Stimulated activated CD8-positive, alpha-beta memory T cell treated with anti-CD3 and anti-CD28 coated beads, Interleukin-4, amount 100 ng/mL, for 1 hour (primary cell): ENCODE measurements at places on chromosomes 3 and 15.

- DNase-seq, result no peak
Measured at GRCh38 chr3:76990606-76991005, 49.3 kb upstream of the ROBO2 start.

- DNase-seq, result no peak
Measured at GRCh38 chr3:151971814-151972579, 98.6 kb downstream of the SUCNR1 start.

GRCh38 chr3:42699511-42699971, 3.1 kb downstream of the HHATL start:
- no peak for DNase-seq

- DNase-seq, result no peak
Measured at GRCh38 chr3:160291290-160291908, 66.2 kb downstream of the C3orf80 start.

DNA sequence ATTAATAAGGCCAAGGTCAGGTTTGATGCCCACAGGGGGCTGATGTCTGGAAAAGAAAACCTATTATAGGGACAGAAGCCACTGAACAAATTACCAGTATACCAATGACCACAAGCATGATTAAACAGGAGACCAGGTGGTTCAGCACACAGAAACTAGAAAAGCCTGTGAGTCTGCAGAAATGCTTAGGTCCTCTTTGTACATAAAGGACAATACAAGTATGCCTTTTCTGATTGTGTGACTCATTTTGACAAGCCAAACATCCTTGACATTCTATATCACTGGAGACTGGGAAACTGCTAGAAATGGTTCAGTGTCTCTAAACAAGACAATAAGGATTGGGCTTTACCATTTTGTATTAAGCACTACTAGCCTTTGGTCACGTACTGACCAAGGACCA, 113.2 kb upstream of the MYO5C start:
- no peak for DNase-seq

DNA sequence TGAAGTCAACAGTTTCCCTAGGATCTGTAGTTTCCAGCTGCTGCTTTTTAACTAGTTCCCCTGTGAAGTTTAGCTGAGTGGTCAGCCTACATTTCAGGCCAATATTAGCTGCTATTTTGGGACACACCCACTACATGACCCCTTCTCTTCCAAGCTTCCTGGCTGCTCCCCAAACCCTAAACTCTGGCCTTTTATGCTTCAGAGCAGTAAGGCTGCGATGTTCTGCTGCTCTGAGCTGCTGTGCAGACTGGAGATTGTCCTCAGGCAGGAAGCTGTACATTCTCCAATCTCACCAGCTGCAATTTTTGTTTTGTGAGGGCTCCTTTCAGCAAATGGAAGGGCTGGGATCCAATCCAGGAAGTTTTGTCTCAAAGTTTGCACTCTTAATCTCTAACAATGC, 48.0 kb upstream of the WDR72 start:
- no peak for DNase-seq

DNA sequence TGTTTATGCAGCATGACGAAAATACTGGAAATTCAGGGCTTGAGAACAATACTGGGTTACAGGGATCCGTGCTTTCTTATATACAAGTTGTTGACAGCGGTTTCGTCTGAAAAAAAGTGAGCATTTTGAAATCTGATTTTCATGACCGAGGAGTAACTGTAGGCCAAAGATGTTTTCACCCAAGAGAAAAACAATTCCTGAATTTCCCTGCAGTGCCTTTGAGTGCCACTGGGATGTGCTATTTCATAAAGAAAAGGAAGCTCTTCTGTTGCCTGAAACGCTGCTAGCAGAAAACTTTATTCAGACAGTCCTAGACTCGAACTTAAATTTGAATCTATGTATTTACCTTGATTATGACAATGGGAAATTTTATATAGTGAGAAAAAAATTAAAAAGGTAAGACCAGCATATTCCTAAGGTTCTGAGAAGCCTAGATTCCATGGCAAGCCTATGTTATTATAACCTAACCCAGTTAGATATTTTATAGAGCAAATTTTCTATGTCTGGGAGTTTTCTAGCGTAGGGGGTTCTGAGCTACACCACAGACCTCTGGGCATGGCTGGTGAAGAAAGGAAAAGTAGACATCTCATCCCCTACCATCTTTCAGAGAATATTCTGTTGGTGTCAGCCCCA, 30.2 kb downstream of the KCNAB1 start:
- DNase-seq, result no peak

DNA sequence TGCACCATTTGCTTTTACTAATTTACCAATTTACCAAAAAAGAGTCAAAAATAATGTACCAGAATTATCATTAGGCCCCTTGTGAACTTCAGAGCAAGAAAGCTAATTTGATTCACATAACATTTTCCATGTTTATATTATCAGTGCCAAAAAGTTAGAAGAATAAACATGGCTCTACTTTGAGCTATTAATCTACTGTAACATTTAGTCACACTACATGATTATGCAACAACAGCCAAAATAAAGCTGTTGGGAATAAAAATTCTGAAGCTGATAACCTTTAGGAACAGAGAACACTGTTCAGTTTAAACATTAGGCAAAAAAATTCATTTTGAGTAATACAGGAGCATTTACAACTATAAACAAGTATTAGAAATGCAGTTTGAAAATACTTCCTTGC, 63.6 kb downstream of the PROS1 start:
- no peak for DNase-seq

DNA sequence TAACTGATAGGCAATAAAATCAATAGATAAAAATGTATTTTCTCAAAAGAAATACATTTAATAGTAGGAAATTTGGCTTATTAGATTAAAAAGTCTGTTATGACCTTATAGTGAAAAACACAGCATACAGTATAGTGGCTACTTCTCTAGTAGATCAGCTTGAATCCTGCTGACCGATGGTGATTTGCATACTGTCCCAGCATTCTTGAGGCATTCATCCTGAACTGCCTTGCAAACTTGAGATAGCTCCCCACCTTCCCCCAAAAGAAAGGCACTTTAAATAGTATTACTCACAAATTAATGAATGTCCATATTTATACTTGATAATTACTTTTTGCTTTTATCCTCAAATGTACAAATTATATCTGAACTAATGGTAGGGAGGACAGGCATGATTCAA, 6.7 kb downstream of the CHMP2B start:
- DNase-seq, result no peak

DNA sequence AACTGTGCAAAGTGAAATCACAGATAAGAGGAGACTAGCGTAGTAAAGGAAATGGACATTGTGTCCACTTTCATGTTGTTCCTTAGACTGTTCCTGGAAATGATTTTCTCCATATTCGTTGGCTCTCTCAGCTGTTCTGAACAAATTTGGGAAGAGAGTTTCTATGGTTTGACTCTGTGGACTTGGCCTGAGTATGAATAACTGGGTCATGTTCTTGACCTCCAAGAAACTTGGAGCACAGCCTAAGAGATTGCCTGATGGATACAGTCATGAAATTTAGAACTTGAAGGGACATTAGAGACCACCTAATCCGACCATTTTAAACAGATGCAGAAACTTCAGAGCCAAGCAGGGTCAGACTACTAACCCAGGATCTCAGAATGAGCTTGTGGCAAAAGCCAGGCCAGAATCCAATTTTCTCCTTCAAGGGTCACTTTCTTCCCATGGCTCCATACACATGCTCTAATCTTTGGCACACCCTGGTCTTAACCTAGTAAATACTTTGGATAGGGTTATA, 430.4 kb downstream of the RBMS3 start:
- no peak for DNase-seq

DNA sequence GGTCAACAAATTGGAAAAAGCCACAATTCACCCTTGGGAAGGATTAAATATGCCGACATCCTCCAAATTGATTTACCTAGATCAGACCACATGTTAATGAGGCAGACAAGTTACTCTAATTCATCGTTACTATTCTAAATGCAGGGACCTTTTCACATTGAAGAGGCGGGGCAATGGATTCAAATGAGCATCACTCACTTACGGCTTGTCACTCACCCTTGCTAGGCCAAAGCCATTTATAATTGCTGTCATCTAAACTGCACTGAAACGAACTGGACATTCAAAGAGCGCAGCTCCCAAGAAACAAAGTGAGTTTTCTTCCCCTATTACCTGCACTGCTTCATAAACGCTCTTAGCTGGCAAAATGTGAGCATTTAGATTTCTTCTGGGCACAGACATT, 313.9 kb downstream of the WDR72 start:
- DNase-seq, result no peak

GRCh38 chr15:98035577-98036010, 75.1 kb downstream of the ARRDC4 start:
- no peak for DNase-seq

DNA sequence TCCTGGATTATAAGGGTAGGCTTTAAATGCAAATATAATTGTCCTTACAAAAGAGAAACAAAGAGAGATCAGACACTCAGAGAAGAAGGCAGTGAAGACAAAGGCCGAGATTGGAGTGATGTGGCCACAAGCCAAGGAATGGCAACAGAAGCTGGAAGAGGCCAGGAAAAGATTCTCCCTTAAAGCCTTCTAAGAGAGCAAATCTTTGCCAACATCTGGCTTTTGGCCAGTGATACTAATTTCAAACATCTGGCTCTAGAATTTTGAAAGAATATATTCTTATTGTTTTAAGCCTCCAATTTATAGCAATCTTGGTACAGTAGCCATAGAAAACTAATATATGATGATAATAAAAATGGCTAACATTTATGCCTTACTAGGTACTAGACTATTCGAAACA, 615.8 kb upstream of the ZNF385D start:
- DNase-seq, result no peak

GRCh38 chr3:197482001-197482400, 73.8 kb downstream of the BDH1 start:
- DNase-seq, result no peak

DNA sequence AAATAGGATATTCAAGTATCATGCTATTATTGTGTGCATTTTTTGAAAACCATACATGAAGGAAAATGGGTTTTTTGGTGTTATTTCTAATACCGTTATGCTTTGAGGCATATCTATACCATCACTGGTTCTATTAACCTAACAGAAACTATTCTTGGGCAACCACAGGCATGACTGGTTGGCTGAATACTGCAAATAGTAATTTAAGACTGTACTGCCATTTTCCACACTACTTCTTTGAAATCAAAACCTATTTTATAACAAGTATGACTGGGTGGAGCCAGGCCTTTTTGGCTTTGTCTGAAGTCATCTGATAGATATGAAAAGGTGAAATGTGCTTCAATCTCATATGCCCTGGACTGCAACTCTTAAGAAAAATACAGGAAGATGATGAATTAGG, 115.1 kb downstream of the ULK4 start:
- no peak for DNase-seq

DNA sequence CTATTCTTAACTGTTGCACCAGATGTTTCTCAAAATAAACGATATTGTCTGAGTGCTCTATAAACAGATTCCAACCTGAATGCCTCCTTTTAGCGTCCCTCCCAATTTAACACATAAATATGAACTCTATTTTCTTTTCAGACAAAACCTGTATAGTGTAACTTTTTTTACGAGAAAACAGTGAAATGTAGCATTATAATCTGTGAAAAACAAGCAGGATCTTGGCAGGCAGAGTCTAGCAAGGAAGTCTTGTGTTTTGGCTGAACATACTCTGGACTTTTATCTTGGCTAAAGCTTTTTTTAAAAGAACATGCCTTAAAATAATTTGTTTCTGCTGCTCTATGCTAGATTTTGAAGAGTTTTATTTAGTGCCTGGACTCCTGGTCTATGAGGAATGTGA, 150.5 kb downstream of the ROBO2 start:
- no peak for DNase-seq

- DNase-seq, result peak; percentile 7
Measured at GRCh38 chr15:41971895-41972252, 483 bp downstream of the EHD4 start.

DNA sequence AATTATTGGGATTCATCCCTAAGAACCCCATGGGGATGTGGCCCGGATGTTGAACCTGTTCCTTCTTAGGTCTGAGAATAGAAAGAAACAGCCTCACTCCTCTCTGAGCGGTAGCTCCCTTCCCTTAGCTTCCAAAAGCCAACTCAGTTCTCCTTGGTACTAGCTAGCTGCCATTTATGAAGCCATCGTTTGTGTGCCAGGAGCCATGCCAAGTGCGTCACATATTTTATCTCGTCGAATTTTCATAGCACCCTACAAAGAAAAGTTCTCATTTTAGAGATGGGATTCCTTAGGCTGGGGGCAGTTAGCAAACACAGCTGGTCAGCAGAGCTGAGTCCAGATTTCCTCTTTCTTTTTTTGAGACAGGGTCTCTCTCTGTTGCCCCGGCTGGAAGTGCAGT, 45.4 kb upstream of the GLCE start:
- no peak for DNase-seq

DNA sequence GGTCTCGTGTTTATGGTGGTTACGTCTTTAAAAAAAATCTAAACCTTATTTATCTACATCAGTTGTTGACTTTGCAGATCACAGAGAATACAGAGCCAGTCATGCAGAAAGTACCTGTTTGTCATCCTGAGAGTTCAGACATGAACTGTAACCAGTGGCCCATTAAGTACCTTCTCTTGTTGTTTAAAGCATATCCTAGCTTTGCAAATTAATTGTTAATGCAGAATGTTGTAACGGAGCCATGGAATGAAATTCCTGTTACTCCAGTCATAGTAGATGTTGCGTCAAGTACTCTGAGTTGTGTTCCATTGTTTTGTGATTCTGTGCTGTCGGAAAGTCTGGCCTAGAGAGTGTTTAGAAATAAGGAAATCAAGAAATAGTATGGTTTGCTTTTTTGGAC, 205.2 kb downstream of the RBMS3 start:
- no peak for DNase-seq

- no peak for DNase-seq
Measured at GRCh38 chr15:99511531-99511865, 54.3 kb upstream of the MEF2A start.

DNA sequence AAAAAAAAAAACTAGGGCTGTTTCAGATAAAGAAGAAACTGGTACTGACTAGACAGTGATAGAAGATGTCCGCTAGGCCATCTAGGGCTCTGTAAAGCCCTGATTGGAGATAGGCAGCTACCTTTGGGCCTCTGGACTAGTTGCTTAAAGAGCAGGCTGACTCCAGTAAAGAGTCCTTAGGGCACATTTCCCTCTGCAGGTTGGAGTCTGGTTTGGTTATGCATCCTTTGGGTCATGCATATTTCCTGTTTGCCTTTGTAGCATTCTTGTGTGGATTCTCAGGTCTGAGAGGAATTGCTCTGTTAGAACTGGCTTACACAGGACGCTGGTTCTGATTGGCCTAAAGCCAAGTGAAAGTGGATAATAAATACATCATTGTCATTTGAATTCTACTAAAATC, 165.5 kb upstream of the LRRN1 start:
- no peak for DNase-seq

- DNase-seq, result no peak
Measured at GRCh38 chr15:56254265-56254664, 10.6 kb upstream of the RFX7 start.

- DNase-seq, result no peak
Measured at GRCh38 chr3:144332868-144333267, 361.2 kb downstream of the DIPK2A start.
